Cardiac fibroblast (primary cell): ENCODE measurements at places on chromosomes 2 and 18.

DNA sequence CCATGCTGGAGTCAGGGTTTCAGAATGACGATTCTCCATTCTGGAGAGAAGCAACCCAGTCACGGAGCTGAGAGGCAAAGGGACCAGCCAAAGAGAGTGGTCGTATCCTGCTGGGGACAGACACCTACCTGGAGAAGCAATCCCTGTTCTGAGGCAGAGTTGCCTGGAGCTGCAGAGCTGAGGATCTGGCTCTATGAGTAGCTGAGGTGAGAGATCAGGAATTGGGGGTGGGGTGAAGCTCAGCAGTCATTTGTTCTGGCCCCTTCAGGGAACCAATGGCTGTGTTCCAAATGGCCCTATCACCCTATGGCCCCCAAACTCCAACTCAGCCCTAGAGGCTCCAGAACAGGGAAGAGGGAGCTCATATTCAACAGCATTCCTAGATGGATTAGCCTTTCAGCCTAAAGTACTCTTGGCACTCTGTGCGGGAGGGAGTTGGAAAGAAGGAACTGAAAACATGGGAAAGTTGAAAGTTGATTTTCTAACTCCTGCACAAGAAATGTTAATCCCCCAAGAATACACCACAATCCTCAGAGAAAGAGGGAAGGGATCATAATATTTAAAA lies 3.3 kb upstream of the ATRAID start:
- DNase-seq, result no peak

DNA sequence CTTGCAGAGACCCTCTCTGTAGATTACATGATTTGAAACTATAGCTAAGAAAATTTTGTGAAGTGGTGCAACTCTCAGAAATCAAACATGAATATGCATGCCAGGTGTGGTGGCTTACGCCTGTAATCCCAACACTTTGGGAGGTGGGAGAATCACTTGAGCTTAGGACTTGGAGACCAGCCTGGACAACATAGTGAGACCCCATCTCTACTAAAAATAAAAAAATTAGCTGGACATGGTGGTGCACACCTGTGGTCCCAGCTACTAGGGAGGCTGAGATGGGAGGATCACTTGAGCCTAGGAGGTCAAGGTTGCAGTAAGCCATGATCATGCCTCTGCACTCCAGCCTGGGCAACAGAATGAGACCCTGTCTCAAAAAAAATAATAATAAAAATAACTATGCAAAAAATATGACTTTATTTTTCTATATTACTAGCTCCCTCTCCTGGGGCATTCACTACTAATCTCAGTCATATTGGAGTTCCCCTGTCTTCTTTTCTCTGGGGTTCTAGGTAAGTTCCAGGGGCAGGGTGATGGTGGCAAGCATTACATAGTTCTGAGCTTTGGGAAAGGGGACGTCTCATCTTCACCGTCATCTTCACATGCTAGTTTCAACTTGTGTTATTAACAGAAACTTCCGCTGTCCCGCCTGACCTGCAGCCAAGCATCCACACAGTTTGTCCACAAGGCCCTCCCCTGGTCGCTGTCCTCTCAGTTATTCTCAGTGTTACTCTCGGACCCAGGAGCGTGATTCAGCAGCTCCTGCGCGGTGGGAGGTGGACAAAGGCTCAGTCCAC lies 96.8 kb upstream of the MBOAT2 start:
- DNase-seq, result no peak

- no peak for DNase-seq
Measured at GRCh38 chr18:56825878-56826277, 174.7 kb downstream of the WDR7 start.

DNA sequence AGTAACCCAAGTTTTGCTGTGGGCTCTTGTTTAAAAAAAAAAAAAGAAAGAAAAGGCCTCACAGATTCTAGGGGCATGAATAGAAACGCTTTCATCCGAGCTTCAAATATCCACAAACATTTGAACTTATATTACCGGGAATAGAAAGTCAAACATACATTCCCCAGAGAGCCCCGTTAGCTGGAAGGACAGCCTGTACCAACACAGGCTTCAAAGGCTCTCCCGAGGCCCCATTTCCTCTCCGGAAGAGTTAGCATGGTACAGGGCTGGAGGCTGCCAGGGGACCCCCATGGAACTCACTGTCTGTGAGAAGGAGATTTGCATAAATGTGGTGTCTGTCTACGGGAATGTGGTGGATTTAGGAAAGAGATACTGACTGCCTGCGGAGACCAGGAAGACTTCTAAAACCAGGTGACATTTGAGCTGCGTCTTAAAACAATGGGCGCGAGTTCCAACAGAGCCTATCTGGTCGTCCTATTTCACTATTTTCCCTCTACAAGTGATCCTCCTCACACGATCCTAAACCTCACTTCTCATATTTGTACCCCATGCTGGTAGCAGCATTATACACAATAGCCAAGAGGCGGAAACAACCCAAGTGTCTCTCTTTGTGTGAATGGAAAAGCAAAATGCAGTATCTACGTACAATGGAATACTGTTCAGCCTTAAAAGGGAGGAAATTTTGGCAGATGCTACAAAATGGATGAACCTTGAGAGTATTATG lies 820 bp upstream of the MATN3 start:
- DNase-seq, result peak; percentile 28

- DNase-seq, result peak; percentile 85
Measured at GRCh38 chr2:135797497-135798274, 39.3 kb downstream of the LCT start.

- no peak for DNase-seq
Measured at GRCh38 chr2:64111426-64111825, 32.8 kb downstream of the PELI1 start.

- DNase-seq, result no peak
Measured at GRCh38 chr2:138763971-138764370, 16.2 kb downstream of the NXPH2 start.

GRCh38 chr2:61900281-61900680 lies 5.2 kb upstream of the COMMD1 start:
- DNase-seq, result no peak

DNA sequence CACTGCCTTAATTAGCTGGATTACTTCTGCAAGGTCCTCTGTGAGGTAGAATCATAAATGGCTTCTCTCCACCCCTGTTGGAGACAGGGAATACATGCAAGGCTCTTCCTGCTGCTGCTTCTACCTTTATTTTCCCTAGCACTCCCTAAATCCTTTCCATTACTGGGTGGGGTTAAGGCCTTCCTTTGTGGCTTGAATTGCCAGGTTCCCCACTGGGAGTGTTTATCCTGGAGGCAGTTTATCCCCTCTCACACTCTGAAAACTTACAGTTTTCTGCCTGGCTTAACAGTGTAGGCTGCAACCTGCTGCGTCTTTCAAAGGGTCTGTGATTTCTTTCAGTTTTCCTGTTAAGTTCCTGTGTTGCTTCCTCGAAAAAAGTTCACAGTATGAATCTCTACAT lies 1062.3 kb upstream of the CRIM1 start:
- DNase-seq, result no peak

DNA sequence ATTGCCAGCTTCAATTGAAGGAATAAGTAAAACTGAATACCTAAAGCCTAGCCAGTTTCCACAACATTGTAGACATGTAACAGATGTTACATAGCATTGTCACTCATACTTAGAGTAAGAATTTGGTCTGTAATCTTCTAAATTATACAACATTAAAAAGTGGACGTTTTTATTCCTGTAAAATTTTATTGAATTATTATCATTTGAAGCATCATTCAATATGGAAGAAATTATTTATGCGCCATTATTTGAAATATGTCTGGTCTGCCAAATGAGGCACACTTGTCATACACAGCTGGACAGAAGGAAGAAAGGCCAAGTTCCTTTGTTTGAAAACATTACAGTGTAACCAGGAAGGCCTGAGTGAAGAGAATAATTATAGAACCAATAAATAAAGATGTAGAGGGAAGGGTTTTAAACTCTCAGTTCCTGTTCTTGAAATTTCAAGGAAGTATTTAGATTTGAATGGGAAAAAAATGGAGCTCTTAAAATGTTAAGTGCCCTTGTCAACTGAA lies 575.5 kb downstream of the LRRTM4 start:
- no peak for DNase-seq

DNA sequence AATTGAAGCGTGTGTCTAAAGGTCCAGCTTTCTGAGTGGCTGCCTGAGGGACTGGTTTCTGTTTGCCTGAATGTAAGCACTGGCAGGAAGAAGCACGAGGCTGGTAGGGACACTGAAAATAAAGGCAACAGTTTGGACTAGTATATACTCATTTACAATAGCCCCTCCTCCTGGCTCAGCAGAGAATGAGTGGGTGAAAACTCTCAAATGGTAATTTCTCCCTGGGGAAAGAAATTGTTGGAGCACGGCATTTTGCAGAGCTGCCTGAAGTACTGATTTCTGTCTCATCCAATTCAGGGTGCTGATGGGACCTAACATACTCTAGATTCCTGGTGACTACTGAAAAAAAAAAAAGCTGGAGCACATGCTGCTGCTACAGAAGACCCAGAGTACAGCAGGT lies 17.3 kb upstream of the SPP2 start:
- DNase-seq, result no peak

- peak; percentile 24 for DNase-seq
Measured at GRCh38 chr2:67169417-67170140, 227.6 kb upstream of the ETAA1 start.

GRCh38 chr2:117771969-117772630 lies 42.4 kb upstream of the DDX18 start:
- DNase-seq, result peak; percentile 40
